ENCODE measurements at places on chromosomes 1 and 21.

- no peak for DNase-seq
These were observed 599 bp downstream of the MRPL24 start for GRCh38 chr1:156740237-156740740.

DNA sequence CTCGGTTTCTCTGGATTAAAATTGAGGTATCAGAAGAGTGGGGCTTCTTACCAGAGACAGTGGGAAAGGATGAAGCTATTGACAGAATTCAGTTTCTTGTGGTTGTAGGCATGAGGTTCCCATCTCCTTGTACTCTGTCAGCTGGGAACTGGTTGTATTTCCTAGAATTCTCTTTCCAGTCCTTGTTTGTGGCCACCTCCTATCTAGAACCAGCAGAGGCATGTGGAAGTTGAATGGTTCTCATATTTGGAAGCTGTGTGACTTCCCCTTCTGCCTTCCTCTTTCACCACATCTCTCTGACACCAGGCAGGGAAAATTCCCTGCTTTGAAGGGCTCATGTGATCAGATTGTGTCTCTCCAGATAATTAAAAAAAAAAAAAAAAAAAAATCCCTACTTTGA is 457.7 kb upstream of the ADAMTS5 start:
- no peak for DNase-seq

DNA sequence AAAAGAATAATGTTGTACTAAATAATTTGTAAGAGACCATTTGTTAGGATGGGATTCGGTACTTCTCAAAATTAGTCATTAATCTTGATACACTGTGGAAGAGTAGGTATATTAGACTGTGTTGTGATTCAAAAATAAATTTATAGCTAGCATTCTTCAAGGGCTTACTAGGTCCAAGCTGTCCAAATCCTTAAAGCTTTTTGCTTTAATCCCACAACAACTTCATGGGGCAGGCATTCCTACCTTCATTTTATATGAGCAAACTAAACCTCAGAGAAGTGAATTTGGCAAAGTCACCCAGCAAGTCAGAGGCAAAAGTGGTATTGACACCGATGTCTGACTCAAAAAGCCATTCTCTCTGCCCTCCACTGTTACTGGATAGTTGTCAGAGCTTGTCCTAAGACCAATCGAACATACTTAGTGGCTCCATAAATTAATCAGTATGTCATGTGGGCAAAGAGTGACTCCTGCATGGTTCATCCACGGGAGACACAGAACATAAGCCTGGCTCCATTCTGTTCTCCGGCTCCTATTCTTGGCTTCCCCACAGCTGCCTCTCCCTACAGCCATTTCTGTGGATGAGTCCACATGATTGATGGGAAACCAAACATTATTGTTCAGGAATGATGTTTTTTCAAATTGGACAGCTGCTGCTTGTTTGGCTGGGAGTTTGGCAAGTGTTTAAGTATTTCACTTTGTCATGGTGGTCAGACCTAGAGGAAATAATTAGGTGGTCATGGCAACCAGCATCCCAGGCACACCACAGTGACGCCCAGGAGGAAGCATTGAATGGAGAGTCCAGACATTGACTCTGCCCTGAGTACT is 133.4 kb upstream of the FGGY start:
- DNase-seq: no peak

DNA sequence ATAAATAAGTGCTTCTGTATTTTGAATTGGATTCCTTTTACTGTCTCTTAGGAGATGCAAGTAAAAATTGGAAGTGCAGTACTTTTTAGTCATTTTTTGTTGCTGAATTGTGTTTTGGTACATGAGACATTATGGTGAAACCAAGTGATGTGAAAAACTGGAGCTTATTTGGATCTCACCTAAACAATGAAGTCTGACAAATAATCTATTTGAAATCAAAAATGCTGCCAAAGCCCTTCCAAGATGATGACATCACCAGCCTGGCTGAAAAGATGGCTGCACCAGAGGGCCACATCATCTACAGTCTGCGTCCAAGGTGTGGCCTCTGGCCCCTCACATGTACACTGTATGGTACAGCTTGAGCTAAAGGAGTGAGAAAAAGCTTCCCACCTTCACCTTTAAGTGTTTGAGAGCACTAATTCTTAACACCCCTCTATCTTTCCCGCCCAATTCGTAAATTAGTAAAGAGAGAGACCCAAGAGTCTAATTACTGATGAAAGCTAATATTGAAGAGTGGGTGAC is 192.5 kb upstream of the ST6GALNAC5 start:
- DNase-seq: no peak

DNA sequence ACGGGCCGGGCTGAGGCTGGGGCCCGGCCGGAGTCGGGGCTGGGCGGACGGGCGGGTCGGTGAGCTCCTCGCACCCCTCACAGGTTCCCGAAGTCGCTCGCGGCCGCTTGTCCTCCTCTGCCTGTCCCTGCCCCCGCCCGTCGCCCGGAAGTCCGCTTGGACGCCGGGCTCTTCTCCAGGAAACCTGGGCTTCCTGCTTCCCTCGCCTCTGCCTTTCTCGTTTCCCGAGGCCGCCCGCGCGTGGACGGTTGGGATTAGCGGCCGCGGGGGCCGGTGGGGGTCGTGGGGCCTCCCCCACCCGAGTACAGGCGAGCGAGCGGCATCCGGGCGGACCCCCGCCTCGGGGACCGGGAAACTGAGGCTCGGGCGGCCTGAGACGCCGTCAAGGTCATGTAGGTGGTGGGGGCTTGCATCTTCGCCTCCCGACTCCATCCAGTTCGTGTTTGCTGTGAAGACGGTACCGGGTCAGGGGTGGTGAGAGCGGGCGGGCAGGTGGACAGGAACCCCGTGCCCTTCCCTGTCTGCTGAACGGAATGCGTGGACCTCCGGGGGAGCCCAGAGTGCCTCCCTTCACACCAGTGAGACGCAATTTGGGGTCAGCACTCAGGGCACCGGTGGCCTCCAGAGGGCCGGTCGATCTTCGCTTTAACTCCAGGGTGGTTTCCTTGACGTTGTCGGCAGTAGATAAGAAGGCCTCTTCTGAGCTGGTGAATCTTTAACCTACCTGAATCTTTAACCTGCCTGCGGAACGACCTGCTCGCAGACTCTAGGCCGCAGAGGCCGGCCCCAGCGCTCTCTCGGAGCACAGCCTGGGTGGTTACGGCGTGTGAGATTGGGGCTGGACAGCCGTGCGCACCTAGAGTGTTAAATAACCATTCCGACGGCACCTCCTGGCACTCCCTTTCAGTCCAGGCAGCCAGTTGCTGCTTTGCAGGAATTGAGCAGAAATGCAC is 686 bp downstream of the ARF1 start:
- no peak for DNase-seq

- no peak for DNase-seq
These were observed 25.8 kb upstream of the LSS start for GRCh38 chr21:46254208-46254975.

DNA sequence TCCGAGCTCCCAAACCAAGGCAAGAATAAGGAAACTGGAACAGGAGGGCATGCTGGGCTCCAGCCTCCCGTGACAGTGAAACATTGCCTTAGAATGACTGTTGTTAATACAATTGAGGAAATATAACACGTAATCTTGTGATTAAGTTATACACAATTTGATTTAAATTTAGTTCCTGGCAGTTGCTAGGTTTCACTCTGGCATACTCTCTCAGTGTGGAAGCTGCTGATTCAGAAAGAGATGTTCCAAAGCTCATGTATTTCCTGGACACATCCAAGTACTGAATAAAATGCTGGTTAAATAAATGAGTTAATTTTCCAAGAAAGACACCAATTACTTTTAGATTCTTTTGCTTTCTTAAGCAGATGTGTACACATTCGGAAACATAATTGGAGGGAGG is 176.1 kb downstream of the GRIK1 start:
- no peak for DNase-seq

GRCh38 chr1:32709075-32709474 is 6.5 kb upstream of the SYNC start:
- no peak for DNase-seq

DNA sequence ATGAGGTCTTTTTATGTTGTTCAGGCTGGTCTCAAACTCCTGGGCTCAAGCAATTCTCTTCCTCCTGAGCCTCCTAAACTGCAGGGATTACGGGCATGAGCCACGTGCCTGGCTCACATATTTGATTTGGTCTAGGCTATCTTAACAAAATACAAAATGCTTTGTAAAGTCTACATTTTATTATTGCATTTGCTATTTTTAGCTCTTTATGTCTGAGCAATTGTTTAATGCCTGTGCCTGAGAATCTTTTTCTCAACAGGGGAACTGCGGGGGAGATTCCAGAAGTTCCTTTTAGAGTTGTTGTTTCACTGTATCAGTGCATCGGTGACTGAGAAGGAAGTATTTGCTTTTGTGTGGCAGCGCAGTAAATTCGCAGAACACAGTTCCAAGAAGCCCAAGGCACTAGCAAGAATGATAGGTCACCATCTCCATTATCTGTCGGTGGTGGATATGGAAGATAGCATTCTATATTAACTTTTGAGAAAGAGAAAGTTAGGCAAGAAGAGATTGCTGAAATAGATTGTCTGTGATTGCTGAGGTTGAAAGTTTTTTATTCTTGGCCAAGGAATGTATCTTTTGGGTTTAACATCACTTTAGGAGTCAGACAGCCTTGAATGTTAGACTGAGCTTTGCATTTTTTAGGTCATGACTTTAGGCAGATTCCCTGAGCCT is 167.3 kb downstream of the PDE4B start:
- DNase-seq: no peak

DNA sequence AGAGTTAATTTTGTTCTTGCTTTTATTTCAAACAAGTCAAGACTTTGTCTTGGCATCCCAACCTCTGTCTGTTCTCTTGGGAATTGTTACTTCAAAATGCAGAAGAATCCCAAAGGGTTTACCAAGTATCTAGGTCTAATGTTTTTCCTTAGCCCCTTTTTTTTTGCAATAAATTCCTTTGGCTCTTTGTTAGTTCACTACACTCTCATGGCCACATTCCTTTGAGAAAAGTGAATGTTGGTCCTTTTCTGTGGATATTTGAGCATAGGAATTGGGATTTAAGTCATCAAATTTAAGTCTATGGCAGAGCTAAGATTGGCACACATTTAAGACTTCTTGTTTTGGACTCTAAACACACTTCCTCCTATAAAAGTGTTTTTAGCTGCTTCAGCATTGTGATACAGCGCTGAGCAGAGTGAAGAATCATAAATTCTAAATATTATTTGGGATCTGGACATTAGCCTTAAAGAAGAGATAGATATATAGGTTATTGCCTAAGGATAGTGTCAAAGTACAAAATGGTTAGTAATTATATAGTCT is 1.9 kb downstream of the BTF3L4 start:
- no peak for DNase-seq

GRCh38 chr1:20302108-20302471 is 11.4 kb downstream of the VWA5B1 start:
- DNase-seq: no peak

- DNase-seq: no peak
These were observed 32.0 kb downstream of the NFIA start for GRCh38 chr1:61114178-61114870.

DNA sequence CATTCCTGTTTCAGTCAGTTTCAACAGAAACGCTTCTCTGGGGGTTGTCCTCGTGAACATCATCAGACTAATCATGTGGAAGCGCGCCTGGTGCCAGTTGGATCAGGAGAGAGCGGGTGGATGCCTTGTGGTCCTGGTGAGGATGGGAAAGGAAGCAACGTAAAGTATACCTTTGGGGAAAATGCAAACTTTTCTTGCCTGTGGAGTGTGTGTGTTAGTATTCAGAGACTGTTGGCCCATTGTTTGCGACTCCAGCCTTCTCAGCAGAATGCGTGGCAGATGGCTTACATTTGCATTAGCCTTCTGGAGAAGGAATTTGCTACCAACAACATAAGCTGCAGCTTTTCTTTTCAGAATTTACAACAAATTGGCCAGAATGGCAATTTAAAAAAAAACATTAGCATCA is 173.9 kb downstream of the RWDD3 start:
- peak; percentile 69 for DNase-seq

DNA sequence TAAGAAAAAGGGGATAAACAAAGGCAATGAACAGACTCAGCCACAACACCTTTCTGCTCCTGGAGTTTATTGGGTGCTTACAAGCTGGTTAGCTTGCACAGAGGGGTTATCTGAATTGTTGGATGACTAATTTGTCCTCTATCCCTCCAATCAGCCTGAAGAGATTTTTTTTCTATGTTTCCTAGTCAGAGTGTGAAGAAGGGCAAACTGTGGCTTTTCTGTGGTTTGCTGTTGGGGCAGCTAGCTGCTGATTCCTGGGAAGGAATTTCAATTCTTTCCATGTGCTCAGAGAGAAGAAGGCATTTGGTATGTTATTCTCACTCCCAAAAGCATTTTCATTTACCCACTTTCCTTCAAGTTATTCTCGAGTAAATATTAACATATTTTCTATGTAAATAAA is 48.6 kb downstream of the PCP4 start:
- DNase-seq: no peak

- DNase-seq: no peak
These were observed 241.2 kb downstream of the PTBP2 start for GRCh38 chr1:96962751-96963211.

DNA sequence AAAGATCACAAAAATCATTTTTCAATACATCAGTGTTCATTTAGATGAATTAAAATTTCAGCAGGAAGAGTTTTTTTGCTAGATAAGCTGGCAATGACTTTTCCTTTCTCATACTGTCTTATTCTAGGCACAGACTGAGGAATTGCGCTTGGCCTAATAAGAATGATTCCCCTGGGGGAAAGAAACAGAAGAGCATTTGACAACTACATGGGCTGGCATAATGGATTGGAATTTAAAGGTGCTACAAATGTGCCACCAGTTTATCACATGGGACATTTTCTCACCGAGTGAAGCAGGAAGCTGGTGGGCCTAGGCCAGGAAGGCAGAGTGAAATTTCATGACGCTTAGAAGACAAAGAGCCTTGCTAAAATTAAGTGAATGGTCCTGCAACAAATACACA is 39.3 kb downstream of the CDKN2C start:
- no peak for DNase-seq

GRCh38 chr1:212949771-212950170 is 570 bp upstream of the VASH2 start:
- no peak for DNase-seq

DNA sequence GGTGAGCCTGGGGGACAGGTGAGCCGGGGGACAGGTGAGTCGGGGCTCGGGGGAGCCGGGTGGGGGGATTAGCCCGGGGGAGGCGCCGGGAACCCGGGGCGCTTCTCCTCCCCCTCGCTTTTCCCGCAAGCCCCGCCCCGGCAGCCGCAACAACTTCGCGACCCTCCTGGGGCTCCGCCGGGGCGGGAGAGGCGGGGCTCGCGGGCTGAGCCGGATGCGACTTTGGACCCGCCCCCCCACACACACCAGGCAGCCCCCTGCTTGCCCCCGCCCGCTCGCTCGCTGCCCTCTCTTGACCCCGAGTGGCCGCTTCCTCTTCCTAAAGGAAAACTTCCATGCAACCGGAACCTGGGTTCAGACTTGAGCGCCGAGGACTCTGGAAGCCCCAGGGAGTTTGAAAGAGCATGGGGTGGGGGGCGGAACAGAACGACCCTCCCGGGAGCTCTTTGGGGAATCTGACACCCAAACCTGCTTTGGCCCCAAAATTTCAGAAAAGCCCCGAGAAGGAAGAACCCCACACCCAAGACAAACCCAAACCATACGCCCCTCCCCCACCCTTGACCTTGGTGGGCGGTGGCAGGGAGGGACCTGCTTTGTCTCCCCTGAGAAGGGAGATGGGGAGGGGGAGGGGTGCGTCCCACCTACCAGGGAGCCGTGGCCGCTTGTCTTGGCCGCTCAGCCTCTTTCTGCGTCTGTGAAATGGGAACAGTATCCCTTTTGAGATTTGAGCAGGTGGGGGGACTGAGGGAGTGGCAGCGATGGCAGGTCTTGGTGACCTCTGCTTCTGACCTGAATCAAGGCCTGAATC is 550 bp downstream of the ARHGEF16 start:
- no peak for DNase-seq

- no peak for DNase-seq
These were observed 86.4 kb upstream of the TMEM51 start for GRCh38 chr1:15067148-15067547.
